Left ventricle myocardium superior (tissue), 1 donor: ENCODE measurements at places on chromosomes 13 and 19. TPM values are rescaled to one million over a fixed set of nuclear protein-coding genes. Genes with fewer than 3 reads are reported as not detected.

MZT1 gene
- 6.8 TPM for total RNA-seq

PSMC4 gene
- total RNA-seq = 69.3 TPM

C13orf42 gene
- not detected for total RNA-seq

WDR88 gene
- total RNA-seq = not detected

TIMM44 gene
- total RNA-seq = 115 TPM

ZNF69 gene
- total RNA-seq = 4.0 TPM

DNA sequence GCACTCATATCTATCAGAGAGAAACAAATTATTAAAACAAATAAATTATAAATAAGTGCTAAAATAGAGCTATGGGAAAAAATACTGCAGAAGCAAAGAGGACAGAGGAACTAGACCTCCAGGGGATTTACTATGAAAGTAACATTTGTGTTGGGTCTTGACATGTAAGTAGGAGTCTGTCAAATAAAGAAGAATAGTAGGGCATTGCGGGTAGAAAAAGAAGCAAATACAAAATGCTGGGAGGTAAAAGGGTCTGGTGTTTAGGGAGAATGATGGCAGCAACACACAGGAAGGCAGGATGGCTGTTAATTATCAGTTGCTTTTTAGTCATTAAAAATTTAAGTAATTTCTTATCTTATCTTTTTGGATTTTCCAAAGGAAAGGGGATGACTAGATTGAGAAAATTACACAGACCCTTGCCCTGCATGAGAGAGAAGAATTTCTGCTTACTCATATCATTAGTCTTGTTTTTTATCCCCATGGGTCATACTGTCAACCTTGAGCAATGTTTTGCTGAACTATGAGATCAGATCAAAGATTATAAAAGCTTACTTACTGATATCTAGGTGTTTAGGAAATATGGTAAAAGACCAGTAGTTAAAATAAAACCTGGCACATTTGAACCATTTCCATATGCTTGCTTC is 472.7 kb downstream of the DIAPH3 start:
- DNase-seq = no peak

S1PR5 gene
- total RNA-seq = not detected

- DNase-seq = no peak
Observed at GRCh38 chr13:77139306-77139705, 112.3 kb upstream of the FBXL3 start.

GRCh38 chr19:14091081-14091812 is 696 bp upstream of the SAMD1 start:
- DNase-seq = no peak

ZNF527 gene
- total RNA-seq = 6.1 TPM

GRCh38 chr19:41753936-41754529 is 1.3 kb upstream of the CEACAM6 start:
- no peak for DNase-seq
